ENCODE measurements at places on chromosomes 6 and 20.
A peak's percentile ranks its signal among the peaks of the same experiment; 100 is the strongest.

DNA sequence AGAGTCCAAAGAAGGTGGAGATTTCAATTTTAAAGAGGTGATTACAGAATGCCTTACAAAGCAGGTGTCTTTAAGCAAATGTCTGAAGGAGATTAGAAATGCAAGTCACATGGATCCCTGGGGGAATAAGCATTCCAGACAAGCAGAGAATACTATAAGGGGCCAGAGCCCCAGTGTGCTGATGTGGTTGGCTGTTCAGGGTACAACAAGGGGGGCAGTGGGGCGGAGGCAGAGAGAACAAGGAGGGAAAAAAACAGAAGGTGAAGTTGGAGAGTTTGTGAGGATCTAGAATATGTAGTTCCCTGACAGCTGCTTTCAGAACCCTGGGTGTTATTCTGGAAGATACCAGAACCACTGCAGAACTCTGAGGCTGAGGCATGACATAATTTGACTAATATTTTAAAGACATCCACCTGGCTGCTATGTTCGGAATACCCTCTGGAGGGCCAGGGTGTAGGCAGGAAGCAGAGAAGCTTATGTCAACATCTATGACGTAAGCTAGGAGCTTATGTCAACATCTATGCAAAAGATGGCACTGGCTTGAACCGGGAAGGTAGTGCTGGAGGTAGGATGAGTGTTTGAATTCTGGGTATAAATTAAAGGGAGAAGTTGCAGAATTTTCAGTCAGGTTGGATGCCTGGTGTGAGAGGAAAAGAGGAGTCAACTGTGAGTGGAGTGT, 276.3 kb upstream of the AGPAT4 start:
- DNase-seq, result no peak

DNA sequence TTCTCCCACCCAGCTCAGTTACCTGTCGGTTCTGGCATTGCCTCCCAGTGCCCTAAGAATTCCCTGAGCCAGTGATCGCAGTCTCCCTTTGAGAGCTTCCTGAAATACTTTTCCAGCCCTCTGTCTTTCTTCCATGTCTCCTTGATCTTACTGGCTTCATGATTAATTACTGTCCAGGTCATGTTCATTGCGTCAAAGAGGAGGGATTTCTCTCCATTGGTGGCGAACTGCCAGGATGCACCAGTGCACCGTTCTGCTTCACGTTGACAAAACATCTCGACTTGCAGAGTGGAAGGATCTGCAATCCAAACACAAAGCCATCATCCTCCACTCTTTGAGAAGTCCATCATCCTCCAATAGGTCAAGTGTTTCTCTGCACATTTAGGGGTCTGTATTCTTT, 8.6 kb downstream of the RAET1E start:
- DNase-seq, result no peak

DNA sequence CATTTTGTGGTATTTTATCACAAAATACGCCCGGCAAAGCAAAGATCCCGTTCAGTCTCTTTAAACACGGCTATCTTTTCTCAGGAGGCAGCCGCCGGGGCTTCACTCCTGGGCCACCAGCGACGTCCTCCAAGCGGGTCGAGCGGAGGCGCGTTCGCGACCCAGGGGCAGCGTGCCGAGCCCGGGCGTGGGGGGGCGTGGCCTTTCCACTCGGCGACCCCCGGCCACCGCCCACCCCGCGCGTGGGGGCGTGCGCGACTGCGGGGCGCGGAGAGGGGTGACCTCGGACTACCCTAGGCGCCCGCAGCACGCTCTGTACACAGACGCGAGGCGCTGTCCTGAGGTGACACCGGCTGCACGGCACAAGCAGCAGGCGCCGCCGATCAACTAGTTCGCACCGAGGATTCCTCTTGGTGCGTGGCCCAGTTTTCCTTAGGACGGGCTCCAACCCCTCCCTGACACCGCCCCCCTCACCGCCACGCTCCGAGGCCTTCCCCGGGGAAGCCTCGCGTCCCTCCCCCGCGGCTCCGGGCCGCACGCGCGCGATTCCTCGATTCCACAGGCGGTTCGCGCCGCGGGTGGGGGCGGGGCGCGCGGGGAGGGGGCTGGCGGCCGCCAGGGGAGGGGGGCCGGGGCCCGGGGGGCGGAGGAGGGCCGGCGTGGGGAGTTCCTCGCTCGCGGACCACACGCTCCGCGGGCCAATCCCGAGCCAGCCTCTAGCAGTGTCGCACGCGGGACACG, 1.1 kb upstream of the JARID2 start:
- DNase-seq, result no peak

DNA sequence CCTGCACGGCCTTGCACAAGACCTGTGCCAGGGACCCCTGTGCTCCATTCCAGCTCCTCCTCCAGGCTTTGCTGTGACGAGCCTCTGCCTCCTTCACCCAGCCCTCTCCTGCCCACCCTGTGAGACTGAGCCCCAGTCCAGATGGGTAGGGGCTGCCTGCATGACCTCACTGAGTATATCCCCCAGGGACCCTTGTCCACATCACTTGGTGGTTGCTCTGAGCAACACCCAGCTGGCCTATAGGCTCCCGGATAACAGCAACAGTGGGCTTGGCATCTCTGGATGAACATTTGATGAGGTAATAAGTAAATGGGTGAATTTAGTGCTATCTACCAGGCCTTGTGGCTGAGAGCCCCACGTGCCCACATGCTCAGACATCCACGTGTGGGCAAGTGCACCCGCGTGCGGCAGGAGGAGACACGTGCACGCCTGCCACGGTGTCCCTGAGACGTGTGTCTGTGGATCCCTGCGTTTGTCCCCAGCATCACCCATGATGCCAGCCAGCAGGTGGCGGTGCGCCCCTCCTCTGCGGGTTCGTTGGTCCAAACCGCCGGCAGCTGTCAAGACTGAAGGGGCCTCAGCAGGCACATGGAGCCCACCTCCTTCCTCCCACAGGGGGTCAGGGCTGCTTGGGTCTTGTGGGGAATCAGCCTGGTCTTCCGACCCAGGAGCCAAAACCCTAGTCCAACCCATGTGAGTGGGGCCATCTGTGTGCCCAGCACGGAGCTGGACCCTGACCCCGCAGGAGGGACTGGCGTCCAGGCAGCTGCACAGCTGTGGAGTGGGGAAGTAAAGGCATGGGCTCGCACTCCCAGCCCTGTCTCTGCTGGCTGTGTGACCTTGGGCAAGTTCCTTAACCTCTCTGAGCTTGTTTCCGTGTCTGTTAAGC, 45.9 kb downstream of the FGD2 start:
- DNase-seq, result no peak

- no peak for DNase-seq
These were observed 30.9 kb downstream of the STK35 start for GRCh38 chr20:2132461-2132901.

DNA sequence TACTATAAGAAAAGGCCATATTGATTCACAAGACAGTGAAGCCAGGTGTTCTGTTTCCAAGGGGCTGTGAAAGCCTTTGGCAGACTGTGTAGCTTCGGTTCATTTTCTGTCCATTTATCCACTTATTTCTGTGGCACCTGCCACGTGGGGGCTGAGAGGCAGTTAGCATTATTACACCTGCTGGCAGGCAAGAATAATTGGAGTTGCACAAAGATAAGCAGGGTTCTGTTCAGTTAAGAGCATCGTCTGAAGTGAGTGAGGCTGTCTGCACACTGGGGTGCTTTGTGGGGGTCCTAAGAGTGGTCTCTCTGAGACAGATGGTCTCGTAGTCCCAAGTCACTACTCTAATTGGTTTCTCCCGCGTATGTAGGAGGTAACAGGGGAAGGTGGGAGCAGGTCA, 60.6 kb upstream of the CCN6 start:
- peak; percentile 92 for DNase-seq

GRCh38 chr6:147194652-147195411, 9.4 kb upstream of the STXBP5 start:
- no peak for DNase-seq

GRCh38 chr6:109024368-109024767, 70.3 kb downstream of the SESN1 start:
- DNase-seq, result no peak

DNA sequence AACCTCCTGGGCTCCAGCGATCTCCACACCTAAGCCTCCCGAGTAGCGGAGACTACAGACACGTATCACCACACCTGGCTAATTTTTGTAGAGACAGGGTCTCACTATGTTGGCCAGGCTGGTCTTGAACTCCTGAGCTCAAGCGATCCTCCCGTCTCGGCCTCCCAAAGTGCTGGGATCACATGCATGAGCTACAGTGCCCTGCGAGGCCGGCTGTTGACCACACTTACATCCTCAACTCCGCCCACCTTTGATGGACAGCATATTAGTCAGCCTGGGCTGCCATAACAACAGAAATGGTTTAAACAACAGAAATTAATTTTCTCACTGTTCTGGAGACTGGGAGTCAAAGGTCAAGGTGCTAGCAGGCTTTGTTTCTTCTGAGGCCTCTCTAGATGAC, 107.7 kb downstream of the JPH2 start:
- no peak for DNase-seq

- no peak for DNase-seq
These were observed 1.2 kb downstream of the EZR start for GRCh38 chr6:158817728-158818580.

DNA sequence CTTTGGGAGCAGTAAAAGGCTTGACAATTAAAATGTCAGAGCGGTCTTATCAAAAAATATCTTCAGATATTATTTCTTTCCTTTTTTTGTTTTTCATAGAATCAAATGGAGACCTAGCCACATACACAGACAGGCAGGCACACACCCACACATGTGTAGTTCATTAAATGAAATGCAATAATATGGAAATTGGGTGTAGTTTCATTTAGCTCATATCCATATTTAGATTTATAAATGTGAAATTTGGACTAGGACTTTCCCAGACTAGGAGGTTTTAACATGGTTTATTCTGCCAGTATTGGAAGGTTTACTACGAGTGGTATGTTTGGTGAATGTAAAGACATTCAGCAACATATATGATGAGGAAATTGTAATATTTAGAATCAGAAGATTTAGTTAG, 277.7 kb upstream of the NT5E start:
- DNase-seq, result no peak

- no peak for DNase-seq
These were observed 34.4 kb upstream of the ASF1A start for GRCh38 chr6:118859517-118860064.

- DNase-seq, result no peak
These were observed 270.7 kb upstream of the TFAP2D start for GRCh38 chr6:50442531-50443040.

- no peak for DNase-seq
These were observed 41.9 kb upstream of the ADGRF5 start for GRCh38 chr6:46963626-46964025.

Data from NCI-H1436 treated with DMSO at 0.1 percent for 48 hours (cell line).